Body of pancreas (tissue), 4 donors: ENCODE measurements at places on chromosomes 6 and 20.

DNA sequence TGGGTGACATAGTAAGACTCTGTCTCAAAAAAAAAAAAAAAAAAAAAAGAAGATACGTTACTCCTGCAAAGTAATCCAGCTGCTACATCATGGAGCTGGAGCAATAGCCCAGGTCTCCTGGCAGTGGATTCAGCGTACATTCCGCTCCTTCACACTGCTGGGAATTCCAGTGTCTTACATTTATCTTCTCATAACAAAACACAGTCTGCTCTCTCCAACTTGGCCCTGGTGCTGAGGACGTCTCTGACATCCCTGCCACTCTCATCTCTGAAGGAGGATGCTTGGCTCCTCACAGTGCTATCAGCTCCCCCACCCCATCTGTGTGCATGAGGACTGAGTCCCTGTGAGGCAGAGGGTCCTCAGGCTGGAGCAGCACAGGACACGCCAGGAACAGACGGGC is 529.8 kb downstream of the CD83 start:
- no peak for DNase-seq

DNA sequence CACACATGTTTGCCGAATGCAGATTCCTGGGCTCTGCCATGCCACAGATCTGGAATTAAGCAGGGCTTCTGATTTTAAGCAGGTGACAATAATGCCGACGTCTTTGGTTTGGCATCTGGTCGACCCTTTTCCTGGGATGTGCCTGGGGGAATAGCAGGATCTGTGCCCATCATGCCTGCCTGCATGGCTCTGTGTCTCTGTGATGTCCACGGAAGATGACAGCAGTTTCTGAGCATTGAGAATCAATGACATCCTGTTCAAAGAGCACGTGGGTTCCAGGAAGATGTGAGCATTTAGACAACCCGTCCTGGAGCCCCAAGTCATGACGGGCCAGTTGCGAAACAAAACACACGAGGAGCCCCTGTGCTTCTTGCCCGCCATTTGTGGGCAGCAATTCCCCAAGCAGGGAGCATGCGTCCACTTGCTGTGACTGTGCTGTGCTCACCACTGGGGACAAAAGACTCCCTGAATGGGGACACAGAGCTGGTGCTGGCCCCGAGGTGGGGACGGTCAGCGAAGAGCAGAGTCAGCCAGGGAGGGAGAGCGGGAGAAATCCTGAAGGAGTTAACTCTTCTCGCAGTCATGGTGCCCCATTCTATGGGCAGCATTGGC is 110.1 kb downstream of the ERMARD start:
- no peak for DNase-seq

- no peak for DNase-seq
Observed at GRCh38 chr20:942611-943010, 26.5 kb upstream of the ANGPT4 start.

DNA sequence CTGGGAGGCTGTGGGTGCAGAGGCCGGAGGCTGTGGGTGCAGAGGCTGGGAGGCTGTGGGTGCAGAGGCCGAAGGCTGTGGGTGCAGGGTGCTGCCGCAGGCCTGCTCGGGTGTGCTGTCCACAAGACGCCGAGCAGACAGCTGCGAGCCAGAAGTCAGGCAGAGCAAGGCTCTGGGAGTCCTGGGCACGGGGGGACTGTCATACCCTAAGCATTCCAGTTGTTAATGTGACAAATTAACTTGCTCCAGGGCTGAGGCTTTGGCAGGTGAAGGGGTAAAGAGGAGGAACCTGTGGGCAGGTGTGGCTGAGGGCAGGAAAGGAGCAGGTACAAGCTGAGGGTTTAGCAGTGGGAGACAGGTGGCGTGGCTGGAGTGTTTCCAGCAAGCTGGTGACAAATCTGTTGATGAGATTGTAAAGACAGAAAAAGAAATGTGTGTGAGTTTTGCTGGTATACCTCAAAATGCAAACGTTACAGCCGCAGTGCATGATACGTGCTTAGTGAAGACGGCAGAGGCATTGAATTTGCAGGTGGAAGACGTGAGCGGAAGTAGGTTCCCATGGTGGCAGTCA is 14.2 kb upstream of the ADRM1 start:
- no peak for DNase-seq

DNA sequence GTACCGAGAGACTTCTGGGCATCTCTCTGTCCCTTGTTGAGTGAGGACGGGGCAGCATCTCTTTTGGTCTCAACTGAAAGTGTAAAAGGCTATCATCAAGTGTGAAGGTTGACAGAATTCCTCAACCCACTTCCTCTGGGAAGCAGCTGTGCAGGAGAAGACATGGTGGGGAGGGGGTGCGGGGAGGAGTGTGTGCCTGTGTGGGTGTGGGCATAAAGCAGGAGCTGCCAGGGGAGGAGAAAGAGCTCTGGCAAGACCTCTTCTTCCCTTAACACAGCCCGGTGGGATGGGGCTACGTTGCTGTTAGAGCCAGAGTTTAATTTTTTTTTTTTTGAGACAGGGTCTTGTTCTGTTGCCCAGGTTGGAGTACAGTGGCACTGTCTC is 31.8 kb downstream of the CPXM1 start:
- no peak for DNase-seq

GRCh38 chr20:40970218-40970617 is 58.4 kb upstream of the TOP1 start:
- no peak for DNase-seq

- DNase-seq: no peak
Observed at GRCh38 chr6:36827261-36828079, 11.8 kb downstream of the CPNE5 start.

GRCh38 chr20:33209789-33210188 is 7.4 kb upstream of the BPIFA3 start:
- peak; percentile 75 for DNase-seq

DNA sequence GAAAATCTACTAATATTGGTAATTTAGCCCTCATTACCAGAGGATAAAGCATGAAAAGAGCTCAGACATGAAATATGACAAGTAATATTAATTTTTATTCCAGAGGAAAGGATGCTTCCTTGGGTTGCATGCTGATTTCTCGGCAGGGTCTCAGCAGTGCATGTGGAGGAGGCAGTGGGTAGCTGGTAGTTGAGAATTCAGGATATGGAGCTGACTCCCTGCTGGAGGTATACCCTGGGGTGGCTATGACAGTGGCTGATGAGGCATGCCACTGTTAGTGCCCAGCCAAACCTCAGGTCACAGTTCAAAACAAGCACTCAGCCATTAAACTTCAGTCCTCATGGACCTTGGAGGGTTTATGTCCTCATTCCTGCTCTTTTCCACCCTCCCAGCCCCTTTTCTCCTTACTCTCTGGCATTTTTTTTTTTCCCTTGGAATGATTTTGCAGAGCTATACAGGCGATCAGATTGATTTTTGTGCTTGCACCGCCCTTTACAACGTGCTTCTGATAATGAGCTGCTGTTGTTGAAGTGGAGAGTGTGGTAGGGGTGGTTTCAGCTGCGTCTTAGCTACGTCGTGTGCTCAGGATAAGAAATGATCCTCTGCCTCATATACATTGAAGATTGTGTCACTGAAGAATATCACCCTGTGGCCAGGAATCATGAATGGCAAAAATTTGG is 761.9 kb upstream of the MMS22L start:
- DNase-seq: no peak

DNA sequence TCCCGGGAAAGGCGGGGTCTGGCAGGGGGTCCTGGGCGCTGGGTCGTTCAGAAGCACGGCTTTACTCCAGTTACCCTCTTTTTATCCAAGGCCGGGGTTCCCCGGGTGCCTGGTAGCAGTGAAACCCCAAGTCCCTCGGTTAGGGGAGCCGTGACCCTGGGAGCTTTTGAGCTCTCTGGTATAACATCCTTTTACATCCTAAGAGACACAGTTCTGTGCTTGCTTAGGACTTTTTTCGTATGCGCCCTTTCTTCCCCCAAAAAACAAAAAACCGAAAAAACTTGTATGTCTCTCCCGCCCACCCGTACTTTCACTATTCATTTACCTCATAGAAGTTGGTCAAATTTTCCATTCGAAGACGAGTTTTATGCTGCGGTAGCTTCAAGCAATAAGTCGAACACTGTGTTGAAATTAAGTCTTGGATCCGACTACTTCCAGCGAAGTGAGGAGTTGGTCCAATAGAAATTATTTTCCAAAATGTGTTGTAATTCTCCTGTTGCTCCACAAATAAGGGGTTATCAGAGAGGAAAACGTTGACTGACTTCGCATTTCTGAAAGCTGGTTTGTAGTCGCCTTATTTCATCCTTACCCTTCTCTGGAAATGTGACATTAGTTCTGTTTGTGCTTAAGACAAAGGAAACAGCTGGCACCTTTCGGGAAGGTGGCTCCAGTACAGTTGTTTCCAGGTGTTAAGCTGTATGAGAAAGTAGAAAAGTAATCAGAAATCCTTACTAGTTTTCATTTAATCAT is 816 bp upstream of the MAN1A1 start:
- DNase-seq: peak; percentile 41

GRCh38 chr6:163459007-163459406 is 44.5 kb downstream of the QKI start:
- no peak for DNase-seq
